Ovary (tissue), 10 donors: ENCODE measurements at places on chromosomes 11 and 22. TPM values are rescaled to one million over a fixed set of nuclear protein-coding genes. Genes with fewer than 3 reads are reported as not detected.

Gene FAT3
- total RNA-seq, result 2.4 TPM

Gene LRRN4CL
- total RNA-seq, result 24.3 TPM

Gene YAP1
- 147 TPM for total RNA-seq

Gene CRYBB2
- total RNA-seq, result not detected

Gene SLC22A9
- total RNA-seq, result not detected

Gene OR51E1
- total RNA-seq, result 0.13 TPM

Gene MUC2
- total RNA-seq, result not detected

Gene GVQW3
- total RNA-seq, result 2.5 TPM
